ENCODE measurements at places on chromosomes 16 and 17.

GRCh38 chr16:88580371-88580770 is 10.2 kb downstream of the ZC3H18 start:
- DNase-seq, result no peak

GRCh38 chr16:58128181-58128631 is 975 bp downstream of the CFAP20 start:
- no peak for DNase-seq

- no peak for DNase-seq
These were observed 12.8 kb downstream of the CDIP1 start for GRCh38 chr16:4525634-4526277.

DNA sequence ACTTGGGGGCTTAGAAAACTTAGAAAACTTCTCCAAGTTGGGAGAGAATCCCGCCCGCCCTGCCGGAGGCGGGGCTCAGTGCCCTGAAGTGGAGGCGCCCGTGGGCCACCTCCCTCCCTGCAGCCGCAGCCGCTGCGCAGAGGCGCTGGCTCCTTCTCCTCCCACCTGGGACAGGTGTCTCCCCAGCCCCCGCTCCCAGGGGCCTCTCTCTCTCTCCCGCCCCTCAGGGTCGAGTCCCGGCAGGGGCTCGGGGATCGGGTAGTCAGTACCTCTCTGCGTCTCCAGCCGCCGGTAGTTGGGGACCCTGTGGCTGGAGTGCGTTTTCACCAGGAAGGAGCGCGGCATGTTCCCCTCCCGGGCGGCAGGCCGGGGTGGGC is 257 bp downstream of the SNAI3 start:
- DNase-seq, result no peak

DNA sequence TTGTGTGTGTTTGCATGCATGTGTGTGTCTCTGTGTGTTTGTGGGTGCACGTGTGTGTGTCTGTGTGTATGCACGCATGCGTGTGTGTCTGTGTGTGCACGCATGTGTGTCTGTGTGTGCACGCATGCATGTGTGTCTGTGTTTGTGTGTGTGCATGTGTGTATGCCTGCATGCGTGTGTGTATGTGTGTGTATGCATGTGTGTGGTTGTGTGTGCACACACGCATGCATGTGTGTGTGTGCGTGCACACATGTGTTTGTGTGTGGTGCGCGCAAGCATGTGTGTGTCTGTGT is 239.9 kb upstream of the TNRC6C start:
- no peak for DNase-seq

GRCh38 chr16:65218348-65218747 is 96.5 kb upstream of the CDH11 start:
- DNase-seq, result no peak

DNA sequence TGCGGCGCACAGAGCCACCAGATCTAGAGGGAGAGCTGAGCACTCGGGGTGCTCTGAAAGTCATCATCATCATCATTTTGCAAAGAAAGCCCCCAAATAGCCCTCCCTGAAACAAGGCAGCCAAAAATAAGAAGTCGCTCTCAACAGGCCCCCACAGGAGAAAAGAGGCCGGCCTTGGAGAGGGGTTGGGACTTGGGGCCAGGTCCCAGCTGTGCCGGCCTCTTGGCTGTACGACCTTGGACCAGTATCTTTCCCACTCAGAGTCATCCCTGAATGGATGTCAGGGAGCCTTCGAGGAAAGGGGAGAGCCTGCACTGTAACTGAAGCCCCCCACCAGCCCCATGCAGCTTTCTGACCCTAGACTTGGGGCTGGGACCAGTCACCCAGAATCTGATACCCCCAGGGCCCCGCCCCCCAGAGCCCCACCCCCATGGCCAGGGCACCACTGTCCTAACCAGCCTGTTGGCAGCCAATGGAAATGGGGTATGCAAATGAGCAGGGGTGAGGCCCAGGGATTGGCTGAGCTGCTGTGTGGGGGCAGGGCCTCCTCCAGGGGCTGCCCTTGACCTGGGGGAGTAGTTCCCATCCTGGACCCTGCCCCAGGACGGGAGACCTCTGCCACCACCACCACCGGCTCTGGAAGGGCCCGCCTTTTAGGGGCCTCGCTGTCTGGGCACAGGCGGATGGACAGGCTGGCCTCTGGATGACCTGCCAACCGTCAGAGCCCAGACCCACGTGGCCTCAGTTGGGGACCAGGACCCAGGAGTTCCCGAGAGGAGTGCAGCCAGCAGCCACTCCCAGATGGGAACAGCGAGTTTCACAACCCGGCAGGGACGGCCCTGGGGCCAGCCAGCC is 15.4 kb downstream of the ZFPM1 start:
- no peak for DNase-seq

GRCh38 chr17:68519911-68520310 is 7.7 kb downstream of the PRKAR1A start:
- DNase-seq, result no peak

GRCh38 chr17:80512233-80512632 is 32.4 kb upstream of the RPTOR start:
- peak; percentile 75 for DNase-seq

DNA sequence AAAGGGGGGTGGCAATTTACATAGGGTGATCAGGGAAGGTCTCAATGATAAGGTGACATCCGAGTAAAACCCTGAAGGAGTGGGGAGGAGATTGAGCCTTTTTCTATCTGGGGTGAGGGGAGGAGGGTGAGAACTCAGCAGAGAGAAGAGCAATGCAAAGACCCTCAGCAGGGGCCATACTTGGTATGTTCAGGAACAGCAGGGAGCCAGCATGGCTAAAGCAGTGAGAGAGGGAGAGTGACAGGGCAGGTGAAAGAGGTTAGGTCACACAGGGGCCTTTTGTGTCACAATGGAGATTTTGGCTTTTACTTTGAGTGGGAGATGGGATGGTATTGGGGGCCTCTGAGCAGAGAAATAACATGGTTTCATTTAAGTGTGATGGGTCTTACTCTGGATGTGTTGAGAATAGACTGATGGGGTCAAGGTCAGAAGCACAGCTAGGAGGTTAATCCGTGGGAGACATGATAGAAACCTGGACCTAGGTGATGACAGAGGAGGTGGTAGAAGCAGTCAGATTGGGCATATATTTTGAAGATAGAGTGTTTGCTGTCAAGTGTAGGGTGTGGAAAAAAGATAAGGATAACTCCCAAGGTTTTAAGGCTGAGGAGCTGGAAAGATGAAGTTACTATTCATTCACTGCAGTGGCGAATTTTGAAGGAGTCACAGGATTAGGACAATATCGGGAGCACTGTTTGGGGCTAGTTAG is 6.2 kb downstream of the SP2 start:
- DNase-seq, result no peak

- no peak for DNase-seq
These were observed 1.6 kb downstream of the TBC1D10B start for GRCh38 chr16:30368792-30369090.

GRCh38 chr16:71572497-71573116 is 4.3 kb downstream of the TAT start:
- DNase-seq, result no peak

- no peak for DNase-seq
These were observed 68.2 kb downstream of the LYRM1 start for GRCh38 chr16:20968765-20969164.

GRCh38 chr17:44197980-44198720 is 1.5 kb downstream of the ATXN7L3 start:
- DNase-seq, result peak; percentile 65

- DNase-seq, result no peak
These were observed 679.8 kb upstream of the KIF2B start for GRCh38 chr17:53142890-53143289.

- no peak for DNase-seq
These were observed 31.6 kb upstream of the CDRT15 start for GRCh38 chr17:14268264-14268663.

DNA sequence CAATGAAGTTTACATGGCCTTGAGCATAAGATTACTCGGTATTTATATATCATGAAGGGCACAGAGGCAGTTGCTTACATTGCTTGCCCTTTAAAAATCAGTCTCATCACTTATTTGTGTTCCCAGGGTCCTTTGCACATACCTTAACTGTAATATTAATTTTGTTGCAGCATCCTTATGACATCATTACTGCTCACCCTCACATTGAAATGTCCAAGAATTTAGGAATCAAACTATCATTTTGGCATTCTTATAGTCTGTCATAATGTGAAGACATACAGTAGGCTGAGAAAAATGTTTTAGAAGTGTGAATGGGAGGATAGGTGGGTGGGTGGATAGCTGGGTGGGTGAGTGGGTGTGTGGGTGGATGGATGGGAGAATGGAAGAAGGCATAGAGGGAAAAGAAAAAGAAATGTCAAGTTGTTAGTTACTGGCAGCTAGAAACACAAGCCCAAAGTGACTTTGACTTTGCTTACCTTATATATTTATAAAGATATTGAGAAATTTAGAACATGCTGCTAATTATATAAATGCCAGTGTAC is 17.8 kb downstream of the ADAMTS18 start:
- DNase-seq, result no peak

DNA sequence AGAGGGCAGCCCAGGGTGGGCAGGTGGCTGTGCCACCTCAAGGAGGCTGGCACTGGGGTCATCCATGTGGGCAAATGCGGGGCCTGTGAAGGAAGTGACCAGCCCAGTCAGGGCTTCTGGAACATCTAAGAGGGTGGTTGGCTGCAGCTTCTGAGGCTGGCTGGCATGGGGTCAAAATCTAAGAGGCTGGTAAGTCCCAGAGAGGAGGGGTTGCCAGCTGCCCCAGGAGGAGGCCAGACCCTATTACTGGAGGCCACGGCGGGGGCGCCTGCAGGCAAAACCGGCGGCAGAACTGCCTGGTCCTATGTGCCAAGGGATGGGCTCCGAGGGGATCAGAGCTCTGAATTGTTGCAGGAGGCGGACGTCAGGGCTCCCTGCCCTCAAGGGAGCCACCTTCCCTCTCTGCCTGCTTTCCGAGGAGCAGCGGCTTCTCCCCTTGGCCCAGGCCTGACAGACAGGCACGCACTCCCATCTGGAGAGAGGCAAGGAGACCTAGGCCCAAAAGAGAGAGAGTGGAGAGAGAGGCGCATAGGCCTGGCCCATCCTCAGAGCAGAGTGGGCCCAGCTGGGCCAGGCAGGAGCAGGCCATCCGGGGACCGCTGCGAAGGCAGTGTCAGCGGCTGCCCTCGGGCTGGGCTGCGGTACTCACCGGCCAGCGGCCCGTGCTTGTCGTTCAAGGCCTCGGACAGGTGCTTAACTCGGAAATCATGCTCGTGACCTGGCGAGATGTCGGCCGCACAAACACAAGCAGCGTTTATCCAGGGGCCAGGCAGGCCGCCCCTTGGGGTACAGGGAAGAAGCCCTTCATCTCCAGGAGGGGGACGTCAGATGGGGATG is 10.9 kb downstream of the ZACN start:
- DNase-seq, result no peak

- no peak for DNase-seq
These were observed 517.3 kb upstream of the ZFHX3 start for GRCh38 chr16:73565263-73565662.

- no peak for DNase-seq
These were observed 10.3 kb downstream of the CD300LB start for GRCh38 chr17:74520790-74521480.

GRCh38 chr16:85900027-85900792 is 1.2 kb downstream of the IRF8 start:
- no peak for DNase-seq
